ENCODE measurements at places on chromosomes 2 and 18.

DNA sequence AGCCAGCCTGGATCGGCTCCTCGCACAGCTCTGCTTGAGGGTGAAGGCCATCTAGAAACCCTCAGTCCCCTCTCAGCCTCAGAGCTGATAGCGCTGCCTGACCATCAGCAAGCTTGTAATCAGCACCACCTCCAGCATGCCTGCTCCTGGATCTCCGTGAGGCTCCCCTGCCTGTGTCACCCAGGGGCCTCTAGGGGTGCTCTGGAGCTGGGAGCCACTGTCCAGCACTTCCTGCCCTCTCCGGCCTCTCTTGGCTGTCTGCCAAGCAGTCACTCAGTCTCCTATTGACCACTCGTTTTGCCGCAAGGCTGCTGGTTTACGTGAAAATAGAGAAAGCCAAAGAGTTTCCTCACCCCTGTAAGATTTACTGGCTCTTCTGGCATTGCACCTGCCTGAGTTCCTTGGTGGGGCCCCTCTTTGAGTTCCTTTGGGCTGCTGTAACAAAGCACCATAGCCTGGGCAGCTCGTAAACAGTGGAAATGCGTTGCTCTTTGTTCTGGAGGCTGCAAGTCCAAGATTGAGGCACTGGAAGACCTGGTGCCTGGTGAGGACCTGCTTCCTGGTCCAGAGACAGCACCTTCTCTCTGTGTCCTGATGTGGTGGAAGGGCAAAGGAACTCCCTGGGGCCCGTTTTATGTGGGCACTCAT lies 17.9 kb downstream of the CAPN10 start:
- DNase-seq, result no peak

GRCh38 chr2:197985029-197985638 lies 180.7 kb downstream of the PLCL1 start:
- no peak for DNase-seq

DNA sequence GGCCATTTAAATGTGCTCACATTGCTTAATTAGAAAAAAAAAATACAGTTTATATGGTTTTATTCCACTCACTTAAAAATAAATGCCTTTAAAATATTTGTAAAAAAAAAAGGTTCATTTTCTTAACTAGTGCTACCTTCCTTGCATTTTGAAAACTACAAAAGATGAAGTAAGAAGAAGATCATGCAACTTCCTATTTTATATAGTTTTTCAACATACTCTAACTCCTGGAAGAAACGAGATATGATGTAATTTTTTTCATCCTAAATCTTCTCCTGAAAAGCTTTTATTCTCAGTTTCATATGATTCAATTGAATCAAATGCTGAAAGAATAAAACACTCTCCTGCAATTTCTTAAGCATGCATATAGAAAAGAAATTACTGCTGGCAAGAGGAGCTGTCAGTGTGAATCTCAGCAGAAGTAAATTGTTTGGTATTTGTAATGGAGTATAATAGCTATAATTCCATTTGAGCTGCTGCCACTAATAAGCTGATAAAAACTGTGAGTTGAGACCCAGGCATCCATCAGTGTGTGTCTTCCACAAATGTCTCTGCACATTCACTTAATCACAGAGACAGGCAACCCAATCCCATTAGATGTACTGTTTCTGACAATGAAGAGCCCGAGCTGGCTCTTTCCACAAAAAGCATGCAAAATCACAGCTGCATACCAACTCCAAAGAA lies 3.7 kb downstream of the FTCDNL1 start:
- no peak for DNase-seq

DNA sequence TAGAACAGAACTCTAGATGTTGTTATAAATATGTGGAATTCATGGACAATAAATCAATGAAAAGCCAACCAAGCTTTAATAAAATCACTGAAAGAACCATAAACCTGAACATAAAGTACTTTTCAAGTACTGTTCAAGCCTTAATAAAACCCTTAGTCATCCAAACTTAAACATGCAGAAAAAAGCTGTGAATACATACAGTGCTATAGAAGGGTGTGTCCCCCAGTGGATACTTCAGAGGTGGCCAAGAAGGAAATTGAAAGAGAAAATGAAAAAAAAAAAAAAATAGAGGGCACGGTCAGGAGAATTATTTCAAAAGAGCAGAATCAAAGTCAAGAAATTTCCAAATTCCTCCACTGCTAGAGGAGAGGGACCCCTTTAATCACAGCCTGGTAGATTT lies 141.1 kb downstream of the SP100 start:
- no peak for DNase-seq

DNA sequence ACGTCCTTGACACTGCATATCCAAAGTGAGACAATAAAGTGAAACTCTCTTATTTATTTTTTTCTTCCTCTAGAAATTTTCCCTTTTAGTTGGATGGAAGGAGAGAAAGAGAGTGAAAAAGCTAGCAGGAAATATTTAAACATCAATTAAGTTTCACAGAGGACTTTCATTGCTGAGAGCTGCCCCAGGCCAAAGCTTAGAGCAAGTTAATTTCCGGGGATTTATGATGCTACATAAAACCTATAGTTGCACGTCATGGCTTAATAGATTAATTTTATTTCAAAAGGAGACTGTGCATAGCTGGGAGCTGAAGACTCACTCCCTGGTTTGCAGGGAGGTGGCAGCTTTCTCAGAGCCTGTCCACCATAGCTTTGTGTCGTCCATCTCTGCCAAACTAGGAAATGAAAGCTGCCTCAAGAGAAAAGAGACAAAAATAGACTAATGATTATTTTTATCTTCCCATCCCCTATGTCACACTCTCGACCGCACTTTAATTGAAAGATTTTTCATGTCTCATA lies 323.3 kb upstream of the RAB6C start:
- no peak for DNase-seq

DNA sequence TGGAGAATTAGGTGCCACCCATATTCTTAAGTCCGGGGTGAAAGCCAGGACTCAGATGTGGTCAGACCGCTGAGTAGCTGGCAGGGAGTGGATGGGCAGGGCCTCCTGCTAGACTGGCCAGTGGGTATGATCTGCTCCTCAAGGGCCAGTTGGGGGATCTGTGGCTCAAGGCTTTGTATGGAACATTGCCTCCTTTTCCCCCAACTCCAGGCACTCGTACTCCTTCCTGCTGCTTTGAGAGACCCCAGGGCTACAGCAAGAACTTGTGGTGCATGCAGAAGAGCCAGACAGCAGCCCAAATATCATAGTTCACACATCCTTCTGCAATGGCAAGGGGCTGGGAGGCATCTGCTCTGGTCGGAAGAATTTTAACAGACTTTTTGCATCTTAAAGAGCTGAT lies 61.7 kb downstream of the PDCL3 start:
- no peak for DNase-seq

DNA sequence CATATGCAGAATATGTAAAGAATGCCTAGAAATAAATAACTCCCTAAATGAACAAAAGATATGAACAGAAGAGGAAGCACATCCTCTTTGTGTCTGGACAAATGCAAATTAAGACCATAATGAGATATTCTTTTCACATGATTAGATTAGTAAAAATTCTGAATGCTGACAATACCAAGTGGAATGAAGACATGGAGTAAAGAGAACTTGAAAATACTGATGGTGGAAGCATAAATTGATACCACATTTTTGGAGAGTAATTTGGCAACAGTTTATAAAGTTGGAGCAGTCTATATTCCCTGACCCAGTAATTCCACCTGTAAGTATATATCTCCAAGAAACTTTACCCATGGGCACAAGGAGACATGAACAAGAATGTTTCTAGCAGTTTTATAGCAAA lies 130.0 kb downstream of the CAPN13 start:
- DNase-seq, result no peak

DNA sequence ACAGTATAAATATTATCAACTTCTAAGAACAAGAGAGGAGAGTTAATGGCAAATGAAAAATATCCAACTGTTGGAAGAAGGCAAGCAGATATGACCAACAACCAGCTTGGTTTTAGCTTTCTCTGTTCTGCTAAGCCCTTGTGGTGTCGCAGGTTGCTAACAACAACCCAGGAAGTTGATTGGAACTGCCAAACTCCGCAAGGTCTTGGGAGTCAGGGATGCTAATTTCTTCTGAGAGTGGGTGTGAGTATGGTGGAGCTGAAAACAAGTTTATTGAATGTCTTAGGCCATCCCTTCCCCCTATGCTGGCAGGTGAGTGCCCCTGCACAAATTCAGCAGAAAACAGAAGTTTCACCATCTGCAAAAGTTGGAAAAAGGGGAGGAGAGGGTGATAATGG lies 17.5 kb downstream of the BZW1 start:
- no peak for DNase-seq

- no peak for DNase-seq
These were observed 77.7 kb downstream of the TGOLN2 start for GRCh38 chr2:85250045-85250444.

Data from activated B cell treated with CpG ODN at 0.5 μM for 24 hours (primary cell).